Omental fat pad (tissue), 4 donors: ENCODE measurements at places on chromosomes 4 and X. TPM values are rescaled to one million over a fixed set of nuclear protein-coding genes. Genes with fewer than 3 reads are reported as not detected.

GRCh38 chr4:104719539-104720230, 225.0 kb upstream of the CXXC4 start:
- DNase-seq, result no peak

PDK3 gene
- 16.3 TPM for total RNA-seq

SPACA5 gene
- not detected for total RNA-seq

GRCh38 chr4:123870216-123870876, 473.8 kb downstream of the SPRY1 start:
- DNase-seq, result no peak
